ENCODE measurements at places on chromosomes 12 and 14. TPM values are rescaled to one million over a fixed set of nuclear protein-coding genes. Genes with fewer than 3 reads are reported as not detected.

SLC24A4 gene
- total RNA-seq, result 0.38 TPM

ARL1 gene
- total RNA-seq, result 50.0 TPM

MMP17 gene
- total RNA-seq, result 48.5 TPM

CARMIL3 gene
- 11.8 TPM for total RNA-seq

VDR gene
- 1.1 TPM for total RNA-seq

SLC35E3 gene
- total RNA-seq, result 1.5 TPM

PLEKHD1 gene
- total RNA-seq, result 0.28 TPM

KLC1 gene
- 308 TPM for total RNA-seq

GALNT6 gene
- total RNA-seq, result 20.2 TPM

- DNase-seq, result no peak
Measured at GRCh38 chr12:113238309-113238708, 17.0 kb downstream of the TPCN1 start.

- peak; percentile 61 for DNase-seq
Measured at GRCh38 chr14:23154964-23155587, 28.4 kb downstream of the SLC7A8 start.

GRCh38 chr12:66500841-66501240 lies 178.0 kb downstream of the GRIP1 start:
- DNase-seq, result no peak

DNA sequence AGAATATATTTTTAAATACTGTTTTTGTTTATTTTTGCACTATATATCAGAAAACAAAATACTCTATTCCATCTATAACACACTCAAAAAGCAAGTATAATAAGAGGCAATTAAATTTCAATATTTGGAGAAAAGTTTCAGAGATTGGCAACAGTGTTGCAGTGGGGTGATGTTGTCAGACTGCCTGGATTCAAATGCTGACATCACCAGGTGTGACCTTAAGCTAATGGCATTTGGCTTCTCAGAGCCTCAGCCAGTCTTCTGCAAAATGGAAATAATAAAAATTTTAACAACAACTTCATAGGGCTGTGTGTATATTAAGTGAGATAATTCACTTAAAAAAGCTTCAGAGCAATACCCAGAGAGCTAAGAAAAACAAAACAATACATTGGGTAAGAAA lies 74.7 kb downstream of the TMTC1 start:
- no peak for DNase-seq

DNA sequence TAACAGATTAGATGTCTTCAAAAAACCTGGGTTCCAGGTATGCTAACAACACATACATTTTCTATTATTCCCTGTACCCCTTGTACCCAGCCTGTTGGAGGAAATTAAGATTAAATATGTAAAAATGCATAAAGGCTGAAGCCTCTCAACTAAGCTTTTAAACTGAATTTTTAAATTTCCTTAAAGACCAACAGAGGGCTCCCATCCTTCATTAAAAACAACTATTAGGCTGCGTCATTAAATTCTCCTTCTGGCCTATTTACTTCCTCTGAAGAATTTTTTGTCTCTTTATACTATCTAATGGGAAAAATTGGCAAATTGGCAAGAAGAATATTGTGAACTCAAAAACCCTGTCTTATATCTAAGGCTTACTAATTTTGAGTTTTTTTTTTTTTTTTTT lies 21.8 kb downstream of the SENP1 start:
- peak; percentile 47 for DNase-seq

- DNase-seq, result peak; percentile 67
Measured at GRCh38 chr14:36646664-36647416, 14.8 kb upstream of the PAX9 start.

DNA sequence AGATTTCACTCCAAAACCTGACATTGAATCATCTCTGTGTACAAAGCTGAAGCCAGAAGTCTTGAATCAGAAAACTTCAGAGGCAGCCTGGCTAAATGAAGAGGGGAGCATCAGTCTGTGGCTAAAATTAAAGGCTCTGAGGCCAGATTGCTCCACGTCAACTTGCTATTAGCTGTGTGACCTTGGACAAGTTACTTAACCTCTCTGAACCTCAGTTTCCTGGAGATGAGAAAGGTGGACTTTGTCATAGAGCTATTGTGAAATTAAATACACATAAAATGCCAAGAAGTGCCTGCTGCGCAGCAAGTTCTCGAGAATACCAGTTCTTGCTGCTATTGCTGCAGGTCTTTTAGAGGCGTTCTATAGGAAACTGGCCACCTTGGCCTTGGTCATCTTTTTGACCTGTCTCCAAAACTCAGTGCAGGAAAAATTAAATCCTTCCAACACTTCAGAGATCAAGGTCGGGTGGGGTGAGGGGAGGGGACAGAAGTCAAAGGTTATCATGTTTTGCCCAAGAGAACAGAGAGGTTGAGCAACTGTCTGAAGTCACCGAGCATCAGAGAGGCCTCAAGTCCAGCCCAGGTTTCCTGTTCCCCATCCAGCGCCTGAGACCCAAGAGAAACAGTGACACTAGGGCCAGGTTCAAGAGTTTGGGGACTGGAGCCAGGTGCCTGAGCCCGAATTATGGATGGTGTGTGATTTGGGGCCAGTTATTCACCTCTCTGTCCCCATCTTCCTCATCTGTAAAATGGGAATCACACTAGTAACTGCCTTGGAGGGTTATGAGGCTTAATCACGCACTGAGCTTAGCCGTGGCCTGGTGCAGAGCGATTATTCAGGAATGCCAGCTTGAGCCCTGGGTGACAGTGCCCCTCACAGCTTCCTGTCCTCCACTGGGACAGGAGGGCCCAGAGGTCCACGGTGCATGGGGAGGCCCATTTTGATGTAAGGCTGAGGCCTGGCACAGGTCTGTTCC lies 1.1 kb downstream of the SERPINA1 start:
- no peak for DNase-seq

- no peak for DNase-seq
Measured at GRCh38 chr12:1050059-1050707, 59.2 kb downstream of the ERC1 start.

GRCh38 chr14:79852950-79853744 lies 358.2 kb downstream of the DIO2 start:
- DNase-seq, result peak; percentile 6

DNA sequence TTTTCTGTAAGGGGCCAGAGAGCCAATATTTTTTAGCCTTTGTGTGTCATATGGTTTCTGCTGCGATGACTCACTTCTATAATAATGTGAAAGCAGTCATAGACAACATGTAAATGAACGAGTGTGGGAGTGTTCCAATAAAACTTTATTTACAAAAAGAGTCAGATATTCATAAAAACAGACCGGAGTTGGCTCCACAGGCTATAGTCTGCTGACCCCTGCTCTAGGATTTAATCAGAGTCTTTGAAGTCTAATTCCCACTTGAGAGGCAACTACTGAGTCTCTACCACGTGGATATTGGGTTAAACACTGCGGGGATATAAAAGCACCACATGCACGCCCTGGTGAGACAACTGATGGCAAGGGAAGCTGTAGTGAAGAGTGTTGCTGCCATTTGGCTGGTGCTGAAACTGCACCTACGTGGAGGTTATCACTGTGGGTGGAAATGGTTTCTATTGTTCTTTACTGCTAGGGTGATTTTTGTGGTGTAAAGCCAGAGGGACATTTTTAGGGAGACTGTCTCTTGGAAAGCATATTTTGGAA lies 3.6 kb upstream of the NINJ2 start:
- no peak for DNase-seq

Data from GM23338 (cell line).